ENCODE measurements at places on chromosomes 4 and X. TPM values are rescaled to one million over a fixed set of nuclear protein-coding genes. Genes with fewer than 3 reads are reported as not detected.

GRCh38 chrX:36310136-36310535 lies 390.6 kb downstream of the CFAP47 start:
- no peak for DNase-seq

DNA sequence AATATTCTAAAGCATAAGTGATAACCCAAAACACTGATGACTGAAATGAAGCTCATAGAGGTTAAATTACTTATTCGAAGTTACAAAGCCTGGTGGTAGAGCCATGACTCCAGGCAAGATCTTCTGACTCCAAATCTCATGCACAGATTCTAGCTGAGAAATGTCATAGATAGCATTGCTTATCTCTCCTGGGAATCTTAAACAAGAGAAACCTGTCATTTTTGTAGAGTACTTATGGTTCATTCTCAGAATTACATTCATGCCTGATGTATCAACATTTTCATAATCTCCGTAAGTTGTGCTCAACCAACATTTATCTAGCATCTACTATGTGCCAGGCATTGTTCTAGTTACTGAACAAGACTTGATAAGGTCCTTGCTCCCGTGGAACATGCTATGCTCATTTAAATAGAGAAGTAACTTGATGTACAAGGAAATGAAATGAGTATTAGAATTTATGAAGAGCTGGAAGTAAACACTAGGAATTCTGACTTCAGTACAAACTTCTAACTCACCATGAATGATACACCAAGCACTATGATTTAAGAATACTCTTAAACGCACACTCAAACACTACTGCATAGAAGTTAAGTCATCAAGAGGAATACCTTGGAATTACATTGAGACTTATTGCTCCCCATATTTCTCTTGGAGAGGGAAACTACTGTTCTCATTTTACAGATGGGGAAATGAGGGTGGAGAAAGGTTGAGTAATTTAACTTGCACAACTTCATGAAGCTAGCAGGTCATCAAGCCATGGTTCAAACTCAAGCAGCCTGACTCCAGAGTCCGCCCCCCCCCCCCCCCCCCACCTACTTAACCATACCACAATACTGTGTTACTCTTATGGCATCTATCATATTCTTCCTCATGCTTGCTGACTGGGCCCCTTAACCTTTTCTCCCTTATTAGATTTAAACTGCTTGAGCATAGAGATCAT lies 45.4 kb downstream of the MBNL3 start:
- no peak for DNase-seq

GRCh38 chr4:54783402-54784110 lies 125.8 kb downstream of the KIT start:
- DNase-seq: no peak

DNA sequence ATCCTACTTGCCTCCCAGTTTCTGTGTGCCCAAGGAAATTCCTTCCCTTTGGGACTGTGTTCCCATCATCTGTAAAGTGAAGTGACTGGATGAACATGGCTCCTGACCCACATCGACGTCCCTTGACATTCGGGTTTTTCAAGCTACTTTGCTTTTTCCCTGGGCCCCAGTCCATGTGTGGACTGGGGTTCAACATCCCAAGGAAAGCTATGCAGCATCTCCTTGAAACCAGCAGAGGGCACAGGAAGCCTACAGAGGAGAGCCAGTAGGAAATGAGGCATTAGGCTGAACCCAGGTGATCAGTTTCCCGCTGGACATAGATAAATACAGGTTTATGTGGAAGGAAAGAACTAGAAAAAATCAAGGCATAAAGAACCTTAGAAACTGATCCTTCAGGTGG lies 145.1 kb upstream of the ARHGEF9 start:
- DNase-seq: no peak

DNA sequence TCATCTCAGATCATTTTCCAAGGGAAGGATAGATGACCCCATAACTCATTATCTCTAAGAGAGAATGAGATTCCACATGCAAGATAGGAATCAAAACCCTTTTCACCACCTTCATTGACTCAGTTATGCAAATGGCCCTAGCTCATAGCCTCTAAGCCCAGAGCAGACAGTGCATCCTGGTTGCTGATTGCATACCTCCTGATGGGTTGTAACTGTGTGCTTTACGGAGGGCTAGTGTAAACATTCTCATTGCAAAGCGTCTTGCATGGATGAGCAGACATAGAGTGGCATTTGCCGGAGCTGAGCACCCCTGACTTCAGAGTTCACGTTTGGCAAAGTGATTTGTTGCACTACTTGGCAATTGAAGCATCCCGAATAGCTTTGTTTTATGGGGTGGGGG lies 151.0 kb downstream of the VCX3A start:
- DNase-seq: no peak

The HMGB2 gene
- total RNA-seq: 5.0 TPM

The WAS gene
- total RNA-seq: 0.51 TPM
